ENCODE measurements at places on chromosomes 2 and 18.

GRCh38 chr2:152791979-152792378 is 73.6 kb downstream of the ARL6IP6 start:
- DNase-seq: no peak

DNA sequence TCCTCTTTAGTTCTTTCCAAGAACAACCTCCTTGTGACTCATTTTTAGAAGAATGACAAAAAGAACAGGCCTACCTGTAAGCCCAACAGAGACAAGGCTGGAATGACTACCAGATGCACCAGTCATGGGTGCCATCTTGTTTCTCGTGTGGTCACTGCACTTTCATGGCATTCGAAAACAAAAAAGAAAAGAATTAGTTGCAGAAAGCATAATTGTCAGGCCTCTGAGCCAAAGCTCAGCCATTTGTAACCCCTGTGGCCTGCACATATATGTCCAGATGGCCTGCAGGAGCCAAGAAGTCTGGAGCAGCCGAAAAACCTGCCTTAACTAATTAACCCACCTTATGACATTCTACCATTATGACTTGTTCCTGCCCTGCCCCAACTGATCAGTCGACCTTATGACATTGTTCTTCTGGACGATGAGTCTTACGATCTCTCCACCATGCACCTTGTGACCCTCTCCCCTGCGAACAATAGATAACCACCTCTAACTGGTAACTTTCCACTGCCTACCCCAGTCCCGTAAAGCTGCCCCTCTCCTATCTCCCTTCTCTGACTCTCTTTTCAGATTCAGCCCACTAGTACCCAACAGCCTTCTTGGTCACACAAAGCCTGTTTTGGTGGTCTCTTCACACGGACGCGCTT is 13.9 kb upstream of the BUB1 start:
- DNase-seq: no peak

DNA sequence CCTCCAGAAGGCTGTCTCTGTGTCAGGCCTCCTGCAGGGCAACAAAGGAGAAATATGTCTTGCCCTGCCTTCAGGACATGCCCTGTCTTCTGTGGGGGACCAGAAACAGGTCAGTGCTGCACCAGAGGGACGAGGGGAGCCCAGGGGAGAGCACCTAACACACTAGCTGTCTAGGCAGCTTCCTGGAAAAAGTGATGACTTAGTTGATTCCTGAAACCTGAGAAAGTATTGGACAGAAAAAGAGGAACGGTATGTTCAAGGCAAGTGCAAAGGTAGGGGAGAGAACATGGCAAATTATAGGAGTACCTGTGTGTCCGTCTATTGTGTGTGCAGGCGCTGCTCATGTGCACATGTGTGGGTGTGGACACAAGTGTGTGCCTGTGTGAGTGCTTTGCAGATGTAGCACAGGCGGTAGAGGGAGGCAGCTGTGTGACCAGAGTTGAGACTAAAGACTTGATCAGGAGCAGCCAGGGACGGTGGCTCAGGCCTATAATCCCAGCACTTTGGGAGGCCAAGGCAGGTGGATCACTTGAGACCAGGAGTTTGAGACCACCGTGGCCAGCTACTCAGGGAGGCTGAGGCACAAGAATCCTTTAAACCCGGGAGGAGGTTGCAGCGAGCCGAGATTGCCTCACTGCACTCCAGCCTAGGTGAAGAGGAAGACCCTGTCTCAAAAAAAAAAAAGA is 119.5 kb downstream of the GYPC start:
- no peak for DNase-seq

- no peak for DNase-seq
Measured at GRCh38 chr2:157415591-157416101, 28.2 kb downstream of the CYTIP start.

- DNase-seq: peak; percentile 25
Measured at GRCh38 chr2:186726938-186727337, 33.1 kb downstream of the FAM171B start.

- no peak for DNase-seq
Measured at GRCh38 chr2:60855989-60856669, 25.2 kb upstream of the REL start.

DNA sequence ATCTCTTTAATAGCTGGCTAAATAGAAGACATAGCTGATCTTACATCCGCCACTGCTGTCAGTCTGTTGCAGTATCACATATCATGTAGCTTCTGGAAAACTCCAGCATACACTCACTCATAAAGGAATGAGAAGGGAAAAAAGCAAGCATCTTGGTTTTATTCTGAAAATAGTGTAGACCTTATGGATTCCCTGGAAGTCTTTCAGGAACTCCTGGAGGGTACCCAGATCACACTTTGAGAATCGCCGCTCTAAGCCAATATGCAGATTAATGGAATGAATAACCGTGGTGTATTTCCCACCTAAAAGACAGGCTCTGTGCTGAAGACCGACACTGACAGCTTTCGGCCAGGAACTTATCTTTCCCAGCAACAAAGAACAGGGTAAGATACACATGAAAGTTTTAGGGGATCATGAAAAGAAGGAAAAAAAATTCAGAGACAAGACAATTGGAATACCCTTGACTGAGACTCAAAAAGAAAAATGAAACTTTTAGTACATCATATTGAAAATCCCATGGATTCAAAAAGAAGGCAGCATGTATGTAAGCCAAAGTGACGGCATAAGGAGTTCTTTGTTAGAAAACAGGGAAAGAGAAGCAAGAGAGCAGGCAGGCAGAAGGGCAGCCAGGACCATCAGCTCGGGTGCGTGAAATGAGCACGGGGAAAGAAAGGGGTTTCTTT is 56.4 kb upstream of the SEC11C start:
- no peak for DNase-seq

DNA sequence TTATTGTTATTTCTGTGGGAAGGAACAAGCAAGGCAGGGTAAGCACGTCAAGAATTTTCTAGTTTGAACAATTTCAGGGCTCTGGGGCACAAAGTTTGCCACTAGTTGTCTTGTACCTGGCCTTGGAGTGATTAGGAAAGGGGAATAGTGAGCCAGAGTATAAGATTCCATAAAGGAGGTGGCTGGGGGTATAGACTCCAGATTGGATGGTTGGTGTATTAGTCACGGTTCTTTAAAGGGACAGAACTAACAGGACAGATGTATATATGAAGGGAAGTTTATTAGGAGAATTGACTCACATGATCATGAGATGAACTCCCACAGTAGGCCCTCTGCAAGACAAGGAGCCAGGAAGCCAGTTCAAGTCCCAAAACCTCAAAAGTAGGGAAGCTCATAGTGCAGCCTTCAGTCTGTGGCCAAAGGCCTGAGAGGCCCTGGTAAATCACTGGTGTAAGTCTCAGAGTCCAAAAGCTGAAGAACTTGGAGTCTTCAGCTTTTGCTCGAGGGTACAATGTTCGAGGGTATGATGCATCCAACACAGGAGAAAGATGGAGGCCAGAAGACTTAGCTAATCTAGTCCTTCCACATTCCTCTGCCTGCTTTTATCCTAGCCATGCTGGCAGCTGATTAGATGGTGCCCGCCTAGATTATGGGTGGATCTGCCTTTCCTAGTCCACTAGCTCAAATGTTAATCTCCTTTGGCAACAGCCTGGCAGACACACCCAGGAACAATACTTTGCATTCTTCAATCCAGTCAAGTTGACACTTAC is 31.5 kb upstream of the PTPRM start:
- peak; percentile 2 for DNase-seq

DNA sequence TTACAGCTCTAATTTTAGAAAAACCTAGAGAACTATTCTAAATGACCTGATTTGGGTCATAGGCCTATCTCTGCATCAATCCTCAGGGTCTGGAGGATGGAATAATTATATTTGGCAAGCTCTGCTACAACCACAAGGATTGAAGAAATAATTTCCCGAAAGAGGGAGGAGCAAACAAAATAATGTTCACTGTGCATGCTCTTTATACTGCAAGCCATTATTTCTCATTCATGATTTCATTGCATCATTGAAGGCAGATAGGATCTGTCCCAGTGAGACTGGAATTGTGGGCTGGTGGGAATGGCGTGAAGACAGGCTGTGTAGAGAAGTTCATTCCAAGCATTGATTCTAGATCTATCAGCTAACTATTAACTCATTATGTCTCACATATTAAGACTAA is 12.7 kb upstream of the MAPRE2 start:
- no peak for DNase-seq

DNA sequence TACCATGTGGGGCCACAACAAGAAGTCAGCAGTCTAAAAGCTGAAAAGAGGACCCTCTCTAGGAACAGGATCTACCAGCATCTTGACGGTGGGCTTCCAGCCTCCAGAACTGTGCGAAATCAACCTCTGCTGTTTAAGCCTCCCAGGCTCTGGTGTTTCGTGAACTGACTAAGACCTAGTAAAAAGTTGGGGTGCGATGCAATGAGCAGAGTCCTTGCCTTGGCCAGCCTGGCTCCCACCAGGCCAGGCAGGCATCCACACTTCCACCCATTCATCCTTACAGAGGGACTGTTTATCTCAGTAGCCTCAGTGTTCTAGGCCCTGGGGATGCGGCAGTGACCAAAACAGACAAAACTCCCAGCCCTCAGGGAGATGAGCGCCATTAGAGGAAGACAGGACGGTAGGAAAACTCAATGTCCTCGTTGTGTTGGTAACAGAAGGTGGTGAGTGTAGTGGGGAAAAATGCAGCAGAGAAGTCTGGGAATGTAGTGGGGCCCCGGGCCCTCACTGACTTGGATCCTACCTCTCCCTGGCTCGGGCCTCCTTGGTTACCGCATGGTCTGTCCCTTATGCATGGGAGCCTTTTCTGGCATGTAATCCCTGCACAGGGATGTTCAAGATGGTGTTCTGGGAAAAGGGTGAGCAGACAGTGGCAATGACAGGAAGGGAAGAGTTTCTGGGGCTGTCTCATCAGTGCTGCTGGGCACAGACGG is 271.8 kb upstream of the HS6ST1 start:
- no peak for DNase-seq

GRCh38 chr2:27591745-27592144 is 8.9 kb downstream of the ZNF512 start:
- DNase-seq: no peak

DNA sequence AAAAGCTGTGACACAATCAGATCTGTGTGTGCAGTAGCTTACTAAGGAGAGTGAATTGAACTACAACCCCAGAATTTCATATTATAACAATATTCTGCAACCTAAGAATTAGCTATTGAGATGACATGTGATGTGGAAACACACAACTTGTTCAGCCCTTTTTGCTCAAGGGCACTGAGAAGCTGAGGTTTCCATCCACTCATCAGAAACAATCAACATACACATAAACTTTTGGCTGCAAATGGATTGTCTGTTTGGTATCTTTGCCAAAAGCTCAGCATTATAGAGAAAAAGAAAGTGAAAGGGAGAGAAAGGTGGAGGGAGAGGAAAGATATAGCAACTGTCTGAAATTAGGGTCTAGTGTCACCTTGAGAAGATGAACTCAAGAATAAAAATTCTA is 117.2 kb upstream of the KLF7 start:
- DNase-seq: peak; percentile 69

GRCh38 chr18:58362027-58362575 is 266.8 kb downstream of the ALPK2 start:
- DNase-seq: peak; percentile 87

GRCh38 chr18:45566025-45566740 is 49.1 kb upstream of the SLC14A2 start:
- DNase-seq: peak; percentile 91

DNA sequence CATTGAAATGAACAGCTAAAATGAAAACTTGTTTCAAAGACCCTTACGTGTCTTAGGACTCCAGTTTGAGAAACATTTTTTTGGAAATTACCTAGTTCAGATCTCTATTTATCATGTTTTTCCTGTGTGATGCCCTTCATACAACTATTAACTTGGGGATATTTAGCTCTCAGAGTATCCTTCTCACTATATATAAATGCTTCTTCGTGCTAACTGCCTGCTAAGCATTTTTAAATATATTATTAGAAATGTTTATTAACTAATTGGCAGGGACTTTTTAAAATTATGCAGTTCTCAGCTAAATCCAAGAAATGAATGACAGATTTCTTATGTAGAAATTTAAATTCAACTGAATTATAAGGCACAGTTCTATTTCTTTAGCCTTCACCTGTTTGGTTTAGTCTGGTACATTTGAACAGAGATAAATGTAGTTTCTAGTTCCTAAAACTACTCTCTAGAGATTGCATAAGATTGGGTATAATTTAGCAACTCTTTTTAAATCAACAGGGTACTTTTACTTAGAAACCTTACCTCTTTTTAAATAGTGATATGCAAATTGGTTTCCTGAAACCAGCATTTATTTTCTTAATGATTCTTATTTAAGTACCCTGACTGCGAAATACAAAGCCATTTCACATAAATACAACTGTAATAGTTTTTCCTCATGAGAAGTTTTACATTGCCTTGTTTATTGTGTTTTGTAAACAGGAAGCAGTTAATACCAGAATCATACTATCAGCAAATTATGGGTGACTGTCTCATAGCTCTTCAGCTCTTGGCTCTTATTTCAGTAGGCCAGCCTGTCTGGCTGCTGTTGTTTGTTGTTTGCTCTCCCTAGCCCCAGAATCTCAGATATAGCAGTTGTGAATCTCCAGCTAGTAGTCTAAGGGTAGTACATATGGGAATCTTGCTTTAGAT is 140.7 kb downstream of the PTRHD1 start:
- DNase-seq: no peak

GRCh38 chr2:10518470-10519393 is 70.6 kb upstream of the ODC1 start:
- no peak for DNase-seq

All from RPMI7951 (cell line).